ENCODE measurements at places on chromosomes 2 and 18. TPM values are rescaled to one million over a fixed set of nuclear protein-coding genes. Genes with fewer than 3 reads are reported as not detected.

Gene C2orf80
- not detected for total RNA-seq

Gene LIMS4
- 5.2 TPM for total RNA-seq

Gene METTL8
- total RNA-seq, result 16.3 TPM

Gene MC5R
- total RNA-seq, result not detected

Gene NEB
- total RNA-seq, result 61.1 TPM

Gene HDHD2
- total RNA-seq, result 36.0 TPM

Gene AQP4
- 14.9 TPM for total RNA-seq
